ENCODE measurements at places on chromosomes 6 and 20.

GRCh38 chr6:82957868-82958245 is 107.8 kb downstream of the UBE3D start:
- no peak for DNase-seq

- DNase-seq, result no peak
These were observed 147.1 kb upstream of the RREB1 start for GRCh38 chr6:6960571-6961251.

DNA sequence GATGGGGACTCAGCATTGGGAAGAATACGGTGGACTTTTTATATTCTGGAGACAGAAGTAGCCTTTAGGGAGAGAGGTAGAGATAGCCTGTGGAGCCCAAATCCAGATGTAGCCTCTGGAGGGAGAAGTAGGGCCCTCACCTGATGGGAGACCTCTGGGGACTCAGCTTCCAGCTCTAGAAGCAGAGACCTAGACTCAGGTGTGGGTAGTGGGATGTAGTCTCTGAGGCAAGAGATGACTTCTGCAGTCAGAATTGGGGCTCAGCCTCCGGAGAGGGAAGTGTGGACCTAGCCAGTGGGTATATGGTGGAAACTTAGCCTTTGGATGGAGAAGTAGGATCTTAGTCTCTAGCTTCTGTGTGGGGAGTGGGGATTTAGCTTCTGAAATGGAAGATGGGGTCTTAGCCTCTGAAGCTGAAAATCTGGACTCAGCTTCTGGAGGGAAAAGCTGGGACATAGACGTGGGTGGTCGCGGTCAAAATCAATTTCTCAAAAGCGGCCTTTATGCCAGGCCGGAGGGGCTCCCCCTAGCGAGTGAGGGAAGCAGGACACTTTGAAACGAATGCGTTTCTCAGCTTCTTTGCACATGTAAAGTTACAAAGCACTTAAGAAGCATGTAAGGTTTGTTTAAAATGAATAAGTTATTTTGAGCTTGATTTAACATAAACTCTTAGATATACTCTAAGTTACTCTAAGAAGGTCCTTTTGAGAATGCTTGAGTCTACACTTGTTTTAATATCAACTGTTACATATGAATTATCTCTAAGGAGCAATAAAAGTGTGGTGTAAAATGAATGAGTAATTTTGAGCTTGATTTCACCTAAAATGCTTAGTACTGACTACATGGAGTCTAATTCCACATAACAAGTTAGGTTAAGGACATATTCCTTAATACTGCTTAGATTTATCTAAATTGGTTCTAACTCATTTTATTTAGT is 12.9 kb upstream of the ZNF343 start:
- peak; percentile 39 for DNase-seq

DNA sequence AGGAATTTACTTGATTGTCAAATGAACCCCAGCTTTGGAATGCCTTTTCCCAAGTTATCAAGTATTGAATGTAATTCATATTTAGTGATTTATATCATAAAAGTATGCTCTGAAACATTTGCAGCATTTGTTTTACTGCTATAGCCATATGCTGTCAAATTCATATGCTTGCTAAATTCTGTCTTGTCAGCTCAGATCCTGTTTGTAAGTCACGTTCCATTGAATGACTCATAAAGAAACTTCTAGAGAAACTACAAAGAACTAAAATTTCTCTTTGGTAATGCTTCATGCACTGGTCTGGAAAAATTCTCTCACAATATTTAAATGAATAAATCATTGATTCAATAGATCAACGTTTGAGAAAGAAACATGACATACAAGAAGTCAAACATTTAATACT is 445.9 kb downstream of the PHF3 start:
- DNase-seq, result no peak

DNA sequence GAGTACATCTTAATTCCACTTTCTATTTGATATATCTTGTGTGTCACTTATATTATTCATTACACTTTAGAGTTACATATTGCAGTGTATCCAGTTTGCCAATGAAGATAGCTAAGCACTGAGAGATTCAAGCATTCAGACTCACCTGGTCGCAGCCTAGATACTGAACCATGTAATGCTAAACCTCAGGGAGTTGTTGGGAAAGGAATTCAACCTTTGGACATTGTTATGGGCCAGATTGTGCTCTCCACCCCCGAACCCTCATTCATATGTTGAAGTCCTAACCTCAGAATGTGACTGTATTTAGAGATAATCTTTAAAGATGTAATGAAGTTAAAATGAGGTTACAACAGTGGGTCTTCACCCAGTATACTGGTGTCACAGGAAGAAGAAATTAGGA is 13.8 kb upstream of the KIF16B start:
- no peak for DNase-seq

GRCh38 chr6:15389765-15390723 is 144.2 kb downstream of the JARID2 start:
- peak; percentile 68 for DNase-seq

DNA sequence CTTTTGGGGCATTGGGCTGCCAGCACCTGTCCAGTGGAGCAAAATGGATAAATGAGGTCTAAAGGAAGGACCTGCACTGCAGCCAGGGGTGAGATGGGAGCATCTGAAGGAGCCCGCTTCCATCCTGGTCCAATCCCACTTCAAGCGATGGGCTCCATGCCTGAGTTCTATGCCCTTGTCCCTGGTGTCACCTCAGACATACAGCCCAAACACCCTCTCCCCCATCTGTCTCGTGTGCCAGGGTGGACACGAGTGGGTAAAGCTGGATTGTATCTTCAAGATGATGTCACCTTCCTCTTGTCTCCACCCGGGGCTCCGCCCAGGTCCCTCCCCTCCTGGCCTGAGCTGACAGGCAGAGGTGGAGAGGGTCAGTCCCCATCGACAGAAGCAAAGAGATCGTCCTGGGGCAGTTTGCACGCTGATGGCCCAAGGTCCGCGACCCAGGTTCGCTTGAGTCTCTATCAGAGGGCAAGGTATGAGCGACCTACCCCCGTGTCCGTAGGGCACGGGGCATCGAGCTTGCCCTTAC is 544 bp downstream of the SMIM29 start:
- DNase-seq, result peak; percentile 42

GRCh38 chr6:91099479-91099878 is 512.6 kb upstream of the MAP3K7 start:
- DNase-seq, result no peak

DNA sequence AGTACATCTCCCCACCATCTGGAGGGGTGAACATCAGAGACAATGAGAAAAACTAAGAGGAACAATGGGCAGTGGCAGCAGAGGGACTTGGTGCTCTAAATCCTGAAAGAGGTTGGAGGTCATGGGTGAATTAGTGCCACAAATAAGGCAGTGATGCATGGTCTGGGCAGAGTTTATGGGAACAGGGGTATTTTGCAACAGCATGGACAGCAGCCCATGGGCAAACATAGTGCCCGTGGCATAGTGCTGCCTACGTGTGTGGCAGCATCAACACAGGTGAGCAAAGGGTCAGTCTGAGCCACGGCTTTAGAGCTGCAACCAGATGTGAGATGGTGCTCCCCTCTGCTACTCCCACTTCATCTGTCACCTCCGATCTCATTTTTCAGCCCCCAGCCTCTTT is 459.1 kb upstream of the CITED2 start:
- DNase-seq, result no peak

- DNase-seq, result no peak
These were observed 392.6 kb downstream of the ZFAND3 start for GRCh38 chr6:38212116-38212515.

DNA sequence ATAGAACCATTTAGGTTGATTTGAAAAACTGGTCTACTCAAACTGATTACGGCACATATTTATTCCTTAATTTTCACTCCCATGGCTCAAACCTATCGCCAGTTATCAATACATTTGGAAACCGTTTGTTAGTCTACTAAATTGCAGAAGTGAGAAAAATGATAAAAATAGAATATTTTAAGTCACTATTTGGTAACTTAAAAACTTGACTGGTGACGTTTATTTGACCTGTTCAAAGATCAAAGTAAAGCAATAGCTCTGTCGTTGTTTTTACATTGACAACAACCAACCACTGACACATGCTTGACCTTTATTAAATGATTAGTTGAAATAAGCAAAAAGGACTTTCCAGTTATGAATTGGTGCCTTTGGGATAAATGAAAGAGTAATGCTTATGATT is 402.9 kb upstream of the MAP3K7 start:
- DNase-seq, result no peak

DNA sequence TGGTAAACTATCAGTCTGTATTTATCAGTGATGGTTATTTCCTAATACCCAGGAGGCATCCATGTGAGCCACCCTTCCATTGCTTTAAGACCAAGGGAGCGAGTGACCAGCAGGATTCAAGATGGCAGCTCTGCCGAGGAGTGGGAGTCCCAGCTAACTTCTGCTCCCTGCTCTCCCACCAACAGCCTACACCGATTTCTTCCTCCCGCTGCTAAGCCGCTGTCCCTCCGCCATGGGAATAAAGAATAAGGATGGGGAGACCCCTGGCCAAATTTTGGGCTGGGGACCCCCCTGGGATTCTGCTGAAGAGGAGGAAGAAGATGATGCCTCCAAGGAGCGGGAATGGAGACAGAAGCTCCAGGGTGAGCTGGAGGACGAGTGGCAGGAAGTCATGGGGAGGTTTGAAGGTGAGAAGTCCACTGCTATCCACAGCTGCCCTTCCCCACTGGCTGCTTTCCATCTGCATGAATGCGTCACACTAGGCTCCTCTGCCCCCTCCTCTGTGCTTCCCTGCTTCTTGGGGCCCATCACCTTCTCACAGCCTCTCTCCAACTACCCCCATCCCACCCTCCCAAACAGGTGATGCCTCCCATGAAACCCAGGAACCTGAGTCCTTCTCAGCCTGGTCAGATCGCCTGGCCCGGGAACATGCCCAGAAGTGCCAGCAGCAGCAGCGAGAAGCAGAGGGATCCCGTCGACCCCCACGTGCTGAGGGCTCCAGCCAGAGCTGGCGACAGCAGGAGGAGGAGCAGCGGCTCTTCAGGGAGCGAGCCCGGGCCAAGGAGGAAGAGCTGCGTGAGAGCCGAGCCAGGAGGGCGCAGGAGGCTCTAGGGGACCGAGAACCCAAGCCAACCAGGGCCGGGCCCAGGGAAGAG is 10.3 kb downstream of the NFKBIL1 start:
- no peak for DNase-seq

- DNase-seq, result no peak
These were observed 151.7 kb downstream of the THBS2 start for GRCh38 chr6:169101981-169102380.

DNA sequence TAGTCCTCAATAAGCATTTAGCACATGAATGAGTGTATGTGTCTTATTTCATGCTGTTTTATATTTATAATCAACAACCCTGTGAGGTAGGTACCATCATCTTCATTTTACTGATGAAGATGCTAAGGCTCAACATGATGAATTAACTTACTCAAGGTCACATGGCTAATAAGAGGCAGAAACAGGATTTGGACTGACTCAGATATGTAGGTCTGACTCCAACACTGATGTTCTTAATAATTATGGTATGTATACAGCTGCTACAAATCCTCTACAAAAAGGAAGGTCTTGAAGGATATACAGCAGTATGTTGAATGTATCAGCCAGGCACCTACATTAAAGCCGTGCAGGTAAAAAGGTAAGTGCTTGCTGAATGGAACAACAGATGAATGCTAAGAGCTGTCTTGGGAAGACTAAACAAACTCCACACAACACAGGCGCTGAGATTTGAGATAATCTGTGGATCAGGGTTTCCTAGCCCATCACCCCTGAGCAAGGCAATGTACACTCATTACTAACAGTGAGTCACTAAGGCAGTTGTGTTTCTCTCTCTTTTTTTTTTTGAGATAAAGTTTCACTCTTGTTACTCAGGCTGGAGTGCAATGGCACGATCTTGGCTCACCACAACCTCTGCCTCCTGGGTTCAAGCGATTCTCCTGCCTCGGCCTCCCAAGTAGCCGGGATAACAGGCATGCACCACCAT is 31.9 kb downstream of the TTI1 start:
- no peak for DNase-seq

- peak; percentile 5 for DNase-seq
These were observed 58.6 kb upstream of the MANEA start for GRCh38 chr6:95518630-95519227.

DNA sequence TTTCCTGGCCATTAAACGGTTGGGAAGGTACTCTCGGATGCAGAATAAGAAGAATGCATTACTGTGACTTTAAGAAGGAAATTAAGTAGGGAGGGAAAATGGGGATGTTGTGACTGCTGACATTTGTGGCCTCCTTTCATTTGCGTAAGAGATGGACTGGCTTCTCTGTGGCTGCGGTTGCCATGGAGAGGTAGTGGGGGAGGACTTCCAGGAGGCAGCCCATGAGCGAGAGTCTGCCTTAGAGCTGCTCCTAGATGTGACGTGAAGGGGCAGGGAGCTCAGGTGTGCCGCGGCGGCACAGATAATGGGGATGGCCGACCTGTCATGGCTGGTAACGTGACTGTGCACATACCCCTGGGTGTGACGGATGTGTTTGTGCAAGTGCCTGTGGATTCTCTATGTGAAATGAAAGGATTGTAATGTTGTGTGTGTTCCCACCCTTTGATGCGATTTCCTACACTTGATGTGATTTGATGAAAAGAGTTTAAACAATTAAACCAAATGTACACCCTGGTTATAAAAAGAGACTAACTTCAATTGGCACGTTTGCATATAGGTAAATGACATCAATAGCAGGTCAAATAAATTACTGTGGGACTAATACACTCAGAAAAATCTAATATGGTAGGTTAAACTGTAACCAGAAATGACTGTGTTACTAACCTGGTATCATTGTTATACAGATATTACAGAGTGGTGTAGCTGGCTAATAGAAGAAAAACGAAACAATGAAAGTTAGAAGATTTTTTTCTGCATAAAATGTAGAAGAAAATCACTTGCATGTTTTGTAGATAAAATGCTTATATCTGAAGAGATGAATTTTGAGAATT is 48.9 kb downstream of the HIVEP1 start:
- DNase-seq, result no peak

GRCh38 chr20:58573986-58574385 is 58.8 kb upstream of the APCDD1L start:
- no peak for DNase-seq

DNA sequence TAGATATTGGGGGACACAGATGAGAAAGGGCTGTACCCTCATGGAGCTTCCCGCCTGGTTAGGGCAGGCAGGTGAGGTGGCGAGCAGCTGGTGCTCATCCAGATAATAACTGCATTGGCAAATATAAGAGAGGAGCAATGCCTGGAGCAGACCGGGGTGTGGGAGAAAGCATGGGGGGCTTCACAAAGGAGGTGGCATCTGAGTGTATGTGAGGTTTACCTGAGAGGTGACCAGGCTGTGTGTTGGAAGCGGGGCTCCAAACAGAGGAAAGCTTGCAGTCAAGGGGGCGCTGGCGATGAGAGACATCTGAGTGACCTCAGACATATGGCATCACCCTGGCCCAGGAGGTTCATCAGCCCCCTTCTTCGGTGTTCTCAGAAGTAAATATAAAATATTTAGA is 72.1 kb upstream of the PMEPA1 start:
- DNase-seq, result no peak

GRCh38 chr6:36544228-36544627 is 3.1 kb downstream of the STK38 start:
- DNase-seq, result no peak

GRCh38 chr6:116840091-116840490 is 11.2 kb upstream of the GPRC6A start:
- no peak for DNase-seq

Data from BE2C (cell line).